ENCODE measurements at places on chromosomes 16 and 17.

- no peak for DNase-seq
Measured at GRCh38 chr16:55280587-55280986, 43.4 kb upstream of the IRX6 start.

GRCh38 chr16:75566758-75567255 lies 628 bp downstream of the GABARAPL2 start:
- DNase-seq = no peak

GRCh38 chr17:49553676-49554335 lies 21.9 kb upstream of the NXPH3 start:
- no peak for DNase-seq

- no peak for DNase-seq
Measured at GRCh38 chr17:4802228-4802627, at the start of gene C17orf114. TSS of gene C17orf114 (minus strand) at chr17:4802328.

DNA sequence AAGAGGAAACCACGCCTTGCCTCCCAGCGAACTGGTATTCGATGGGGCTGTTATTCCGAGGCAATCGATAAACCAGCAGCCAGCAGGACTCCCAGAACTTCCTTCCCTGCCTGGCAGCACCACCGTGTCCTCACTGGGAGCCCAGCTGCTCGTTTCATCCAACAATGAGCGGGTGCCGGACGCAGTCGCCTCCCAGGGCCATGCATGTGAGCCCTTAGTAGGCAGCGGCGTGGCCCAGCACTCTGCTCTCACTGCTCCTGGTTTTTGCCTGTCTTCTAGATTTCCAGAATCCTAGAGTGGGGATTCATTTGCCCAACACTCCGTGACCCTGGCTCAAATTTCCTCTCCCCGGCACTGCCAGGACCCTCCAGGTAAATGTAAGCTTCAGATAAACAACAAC lies 29.1 kb upstream of the RASD1 start:
- DNase-seq = no peak

DNA sequence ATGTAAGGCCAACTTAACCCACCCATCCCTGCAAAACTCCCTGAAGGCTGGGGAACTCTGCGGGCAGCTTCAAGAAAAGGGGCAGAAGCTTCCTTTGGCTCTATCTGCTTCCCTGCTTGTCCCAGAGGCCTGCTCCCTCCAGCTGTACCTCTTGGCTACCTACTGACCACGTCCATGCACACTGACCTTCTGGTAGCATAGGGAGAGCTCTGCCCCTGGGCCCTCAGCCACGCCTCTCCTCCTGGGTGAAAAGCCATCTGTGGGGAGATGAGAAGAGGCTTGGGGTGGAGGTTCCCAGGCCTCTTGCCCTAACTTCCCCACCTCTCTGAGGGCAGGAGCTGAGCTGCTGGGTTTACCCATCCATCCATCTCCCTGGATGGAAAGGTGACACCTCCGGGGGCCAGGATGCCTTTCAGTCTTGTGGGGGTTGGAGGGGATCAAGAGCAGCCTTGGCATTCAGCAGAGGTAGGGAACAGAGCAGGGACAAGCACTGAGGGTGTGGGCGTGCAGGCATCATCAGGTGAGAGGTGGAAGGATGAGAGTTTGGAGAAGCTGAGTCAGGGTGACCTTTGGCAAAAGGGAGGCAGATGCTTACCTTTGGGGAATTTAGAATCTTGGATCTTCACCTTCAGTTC lies 23.4 kb upstream of the MFSD6L start:
- DNase-seq = no peak

- no peak for DNase-seq
Measured at GRCh38 chr17:55175788-55176427, 88.9 kb upstream of the HLF start.

DNA sequence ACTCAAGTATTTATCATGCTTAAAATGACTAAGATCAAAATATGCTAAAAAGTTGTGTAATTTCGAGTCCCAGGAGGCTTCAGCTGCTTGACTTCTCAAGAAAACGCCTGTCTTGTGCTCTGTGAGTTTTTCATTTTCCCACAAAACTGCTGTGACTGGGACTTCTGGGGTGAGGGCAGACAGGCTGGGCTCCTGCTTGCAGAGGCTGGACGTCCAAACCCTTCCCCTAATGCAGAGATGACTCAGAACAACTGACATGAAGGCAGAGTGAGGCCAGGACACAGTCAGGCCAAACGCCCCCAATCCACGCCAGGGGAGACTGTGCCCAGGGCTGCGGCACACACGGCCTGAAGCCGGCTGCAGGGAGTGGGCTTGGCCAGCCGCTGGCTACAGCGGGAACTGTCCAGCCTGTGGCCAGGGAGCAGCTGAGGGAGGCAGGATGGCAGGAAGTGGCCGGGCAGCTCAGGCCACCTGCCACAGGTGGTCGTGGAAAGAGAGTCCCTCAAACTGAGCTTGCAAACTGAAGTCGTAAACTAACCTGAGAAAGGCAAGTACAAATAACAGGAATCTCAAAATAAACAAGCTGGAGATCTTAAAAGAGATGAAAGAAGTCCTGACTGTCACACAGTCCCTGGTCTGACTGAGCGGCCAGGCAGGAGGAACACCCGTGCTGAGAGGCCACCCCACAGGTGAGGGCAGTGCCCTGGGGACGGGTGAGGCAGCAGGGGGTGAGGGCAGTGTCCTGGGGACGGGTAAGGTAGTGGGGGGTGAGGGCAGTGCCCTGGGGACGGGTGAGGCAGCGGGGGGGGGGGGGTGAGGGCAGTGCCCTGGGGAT lies 21.3 kb upstream of the HEXD start:
- no peak for DNase-seq

GRCh38 chr17:50257676-50258224 lies 16.5 kb upstream of the TMEM92 start:
- no peak for DNase-seq

DNA sequence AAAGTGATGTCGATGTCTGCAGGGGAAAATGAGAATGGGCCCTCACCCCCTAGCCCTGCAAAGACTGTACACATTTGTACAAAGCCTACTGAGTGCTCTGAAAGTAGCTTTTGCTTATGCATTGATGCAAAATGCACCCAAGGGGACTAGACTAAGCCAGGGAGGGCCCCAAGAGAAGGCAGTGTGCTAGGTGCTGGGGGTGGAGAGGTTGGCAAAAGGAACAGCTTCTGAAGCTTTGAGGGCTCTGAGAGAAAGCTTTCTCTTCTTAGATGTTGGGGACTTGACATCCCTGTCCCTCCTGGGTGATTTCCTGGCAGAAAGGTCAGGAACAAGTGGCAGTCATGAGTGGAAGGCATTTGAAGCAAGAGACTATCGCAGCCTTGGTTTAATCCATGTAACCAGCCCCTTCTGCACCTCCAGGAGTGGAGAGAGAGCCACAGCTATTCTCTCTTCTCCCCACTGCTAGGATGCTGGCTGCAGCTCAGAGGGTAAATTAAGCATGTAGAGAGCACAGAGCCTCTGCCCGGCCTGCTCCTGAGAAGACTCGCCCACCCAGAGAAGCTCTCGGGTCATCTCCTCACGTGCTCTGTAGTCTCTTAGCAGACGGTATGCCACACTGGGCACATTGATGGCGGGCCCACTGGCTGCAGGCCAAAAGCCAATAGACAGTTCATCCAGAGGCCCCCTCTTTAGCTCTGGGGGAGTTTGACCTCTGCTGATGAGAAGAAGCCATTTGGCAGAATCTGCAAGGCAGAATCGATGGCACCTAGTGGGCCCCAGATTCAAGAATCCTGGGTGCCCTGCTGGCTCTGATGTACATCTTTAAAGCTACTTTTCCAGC lies 221.4 kb downstream of the MSI2 start:
- no peak for DNase-seq

- no peak for DNase-seq
Measured at GRCh38 chr17:19237389-19238166, 412 bp downstream of the EPN2 start.

GRCh38 chr17:20080513-20080912 lies 71.4 kb downstream of the SPECC1 start:
- no peak for DNase-seq

DNA sequence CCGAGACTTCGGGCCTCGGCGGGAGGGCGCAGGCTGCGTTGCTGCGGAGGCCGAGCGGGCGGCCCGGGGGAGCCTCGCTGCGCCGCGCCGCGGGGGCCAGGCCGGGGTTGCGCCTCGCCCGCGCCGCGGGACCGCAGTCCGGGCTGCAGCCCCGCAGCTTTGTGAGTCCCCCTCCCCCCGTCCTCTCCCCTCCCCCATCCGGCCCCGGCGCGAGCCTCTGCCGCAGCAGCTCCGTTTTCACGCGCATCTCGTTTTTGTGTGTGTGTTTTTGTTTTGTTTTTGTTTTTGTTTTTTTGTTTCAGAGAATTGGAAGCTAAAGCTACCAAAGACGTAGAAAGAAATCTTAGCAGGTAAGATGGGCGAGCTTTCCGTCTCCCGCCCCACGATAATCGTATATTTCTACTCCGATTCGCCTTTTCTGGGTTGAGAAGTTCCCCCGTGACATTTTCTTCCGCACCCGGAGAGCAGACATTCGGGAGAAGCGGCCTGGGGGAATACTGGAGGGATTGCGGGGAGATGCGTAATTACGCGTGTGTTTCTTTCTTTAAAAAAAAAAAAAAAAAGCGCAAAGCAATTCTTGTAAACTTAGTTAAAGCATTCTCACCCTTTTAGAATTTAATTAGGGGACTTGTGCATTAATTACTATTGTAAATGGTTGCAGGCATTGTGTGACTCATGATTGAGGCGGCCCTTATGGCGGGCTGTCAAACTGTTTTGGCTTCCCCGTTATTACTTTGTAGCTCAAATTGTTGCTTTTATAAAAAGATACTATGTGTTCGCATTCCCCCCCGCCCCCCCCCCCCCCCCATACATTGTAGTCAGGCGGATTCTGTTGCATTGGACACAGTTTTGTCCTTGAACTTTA lies 732 bp downstream of the TNRC6A start:
- no peak for DNase-seq

GRCh38 chr17:1190751-1191331 lies 11.1 kb upstream of the ABR start:
- no peak for DNase-seq

- no peak for DNase-seq
Measured at GRCh38 chr16:2505695-2506094, 8.1 kb upstream of the ATP6V0C start.

DNA sequence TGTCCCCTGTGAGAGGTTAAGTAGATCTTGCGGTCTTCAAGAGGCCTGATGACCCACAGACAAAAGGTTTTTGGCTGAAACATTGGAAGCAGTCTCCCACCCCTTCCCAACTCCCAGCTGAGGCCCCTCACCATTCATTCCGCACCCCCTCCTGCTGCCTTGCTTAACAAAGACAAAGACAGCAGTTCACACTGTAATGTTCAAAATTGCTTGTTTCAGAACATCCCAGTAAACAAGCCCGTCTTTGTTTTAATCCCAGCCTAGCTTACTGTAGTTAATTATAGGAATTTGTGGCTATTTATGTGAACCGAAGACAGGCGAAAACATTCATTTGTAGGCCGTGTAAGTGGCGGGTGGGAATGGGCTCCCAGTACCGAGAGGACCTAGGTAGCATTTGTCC lies 55.7 kb downstream of the IRX5 start:
- no peak for DNase-seq

- no peak for DNase-seq
Measured at GRCh38 chr17:81983639-81984373, 6.4 kb downstream of the ASPSCR1 start.

DNA sequence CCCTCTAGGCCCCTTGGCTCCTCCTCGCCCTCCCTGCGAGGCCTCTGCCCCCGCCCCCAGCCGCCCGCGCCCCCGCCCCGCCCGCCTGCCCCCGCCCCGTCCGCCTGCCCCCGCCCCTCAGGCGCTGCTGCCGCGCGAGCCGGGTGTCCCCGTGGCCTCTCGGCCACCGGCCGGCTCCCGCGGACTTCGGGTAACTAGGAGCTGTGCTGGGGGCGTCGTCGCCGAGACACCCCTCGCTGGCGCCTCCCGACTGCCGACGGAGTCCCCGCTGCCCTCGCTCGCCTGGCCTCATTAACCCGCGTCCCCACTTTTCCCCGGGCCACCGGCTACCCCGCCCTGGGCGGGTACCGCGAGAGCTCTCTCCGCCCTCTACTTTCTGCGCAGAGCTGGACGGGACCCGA lies at the start of gene TLCD1:
TSS of gene TLCD1 (minus strand) at position 8 of the 401 bp plus-strand sequence. CDS start 136 bp downstream, outside the sequence.
- DNase-seq = peak; percentile 35

DNA sequence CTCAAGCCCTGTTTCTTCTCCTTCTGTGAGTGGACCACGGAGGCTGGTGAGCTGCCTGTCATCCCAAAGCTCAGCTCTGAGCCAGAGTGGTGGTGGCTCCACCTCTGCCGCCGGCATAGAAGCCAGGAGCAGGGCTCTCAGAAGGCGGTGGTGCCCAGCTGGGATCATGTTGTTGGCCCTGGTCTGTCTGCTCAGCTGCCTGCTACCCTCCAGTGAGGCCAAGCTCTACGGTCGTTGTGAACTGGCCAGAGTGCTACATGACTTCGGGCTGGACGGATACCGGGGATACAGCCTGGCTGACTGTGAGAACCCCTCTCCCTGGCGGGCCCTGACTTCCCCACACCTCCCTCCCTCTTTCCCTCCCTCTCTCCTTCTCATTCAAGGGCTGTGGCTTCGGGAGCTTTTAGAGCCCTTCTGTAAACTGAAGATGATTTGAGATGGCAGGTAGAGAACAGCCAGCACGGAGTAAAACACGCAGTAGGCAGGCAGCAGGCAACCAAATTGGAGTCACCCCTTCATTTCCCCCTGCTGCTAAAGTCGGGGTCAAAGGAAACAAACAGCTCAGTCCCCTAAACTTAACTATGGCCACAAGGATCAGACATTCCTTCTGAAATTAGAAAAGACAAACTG lies 3.9 kb downstream of the SPACA3 start:
- DNase-seq = no peak

DNA sequence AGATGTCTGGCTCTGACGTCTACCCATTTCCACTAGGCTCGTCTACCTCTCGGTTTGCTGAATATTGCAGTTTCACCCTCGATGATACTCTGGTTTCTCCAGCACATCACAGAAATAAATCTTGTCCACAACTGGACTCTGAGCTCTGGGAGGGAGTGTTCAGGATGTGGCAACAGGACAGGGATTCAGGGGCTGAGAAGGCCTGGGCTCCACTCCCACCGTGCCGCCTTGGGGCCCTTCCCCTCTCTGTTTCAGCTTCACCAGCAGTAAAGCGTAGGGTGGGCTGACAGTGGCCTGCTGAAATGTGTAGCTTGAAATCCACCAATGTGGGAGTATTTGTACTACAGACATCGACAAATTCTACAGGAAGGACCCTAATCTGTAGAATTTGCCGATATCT lies 20.0 kb downstream of the TEKT1 start:
- DNase-seq = no peak

DNA sequence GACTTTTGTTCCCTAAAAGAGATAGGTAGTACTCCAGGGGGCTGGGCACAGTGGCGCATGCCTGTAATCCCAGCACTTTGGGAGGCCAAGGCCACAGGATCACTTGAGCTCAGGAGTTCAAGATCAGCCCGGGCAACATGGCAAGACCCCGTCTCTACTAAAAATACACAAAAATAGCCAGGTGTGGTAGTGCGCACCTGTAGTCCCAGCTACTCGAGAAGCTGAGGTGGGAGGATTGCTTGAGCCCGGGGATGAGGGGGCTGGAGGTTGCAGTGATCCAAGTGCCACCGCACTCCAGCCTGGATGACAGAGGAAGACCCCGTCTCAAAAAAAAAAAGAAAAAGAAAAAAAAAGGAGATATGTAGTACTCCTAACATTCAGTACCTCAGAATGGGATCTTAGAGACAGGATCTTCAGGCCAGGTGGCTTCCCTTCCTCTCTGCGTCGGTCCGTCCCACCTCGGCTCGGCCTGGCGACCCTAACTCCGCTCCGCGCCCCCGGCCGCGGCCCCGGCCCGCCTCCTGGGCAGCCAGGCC lies 89.6 kb downstream of the CDC27 start:
- no peak for DNase-seq

- no peak for DNase-seq
Measured at GRCh38 chr17:51443646-51444045, 183.3 kb downstream of the UTP18 start.

All from NCI-H2107 (cell line).